ENCODE measurements at places on chromosomes 1 and 21.

DNA sequence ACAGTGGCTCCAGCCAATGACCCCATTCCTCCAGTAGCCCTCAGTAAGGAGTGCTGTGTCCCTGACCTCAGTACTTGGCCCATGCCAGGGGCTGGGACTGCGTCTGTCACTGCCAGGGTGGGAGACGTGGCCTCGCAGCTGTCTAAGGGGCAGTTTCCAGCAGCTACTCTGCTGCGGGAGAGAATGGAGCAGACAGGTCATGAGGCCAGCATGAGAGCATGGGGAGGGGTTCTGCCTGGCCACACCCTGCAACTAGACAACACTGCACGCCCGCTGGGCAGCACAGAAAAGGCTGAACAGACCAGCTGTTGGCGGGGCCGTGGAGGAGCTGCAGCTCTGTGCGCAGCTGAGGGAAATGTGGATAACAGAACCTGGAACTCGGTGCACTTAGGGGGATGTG lies 91.6 kb upstream of the COL6A1 start:
- DNase-seq: no peak

GRCh38 chr1:93672069-93672468 lies 9.6 kb downstream of the BCAR3 start:
- no peak for DNase-seq

- DNase-seq: no peak
Observed at GRCh38 chr1:111618081-111618480, 1.5 kb upstream of the RAP1A start.

- DNase-seq: no peak
Observed at GRCh38 chr1:95252422-95252821, 18.4 kb downstream of the RWDD3 start.

- no peak for DNase-seq
Observed at GRCh38 chr1:208499026-208499425, 254.8 kb upstream of the PLXNA2 start.

- DNase-seq: no peak
Observed at GRCh38 chr1:201409440-201409839, 10.3 kb upstream of the LAD1 start.

GRCh38 chr1:43438953-43439581 lies 14.7 kb downstream of the HYI start:
- no peak for DNase-seq
